ENCODE measurements at places on chromosomes 3 and 15. TPM values are rescaled to one million over a fixed set of nuclear protein-coding genes. Genes with fewer than 3 reads are reported as not detected.

- DNase-seq: no peak
Observed at GRCh38 chr3:193774272-193774915, 181.4 kb downstream of the OPA1 start.

DNA sequence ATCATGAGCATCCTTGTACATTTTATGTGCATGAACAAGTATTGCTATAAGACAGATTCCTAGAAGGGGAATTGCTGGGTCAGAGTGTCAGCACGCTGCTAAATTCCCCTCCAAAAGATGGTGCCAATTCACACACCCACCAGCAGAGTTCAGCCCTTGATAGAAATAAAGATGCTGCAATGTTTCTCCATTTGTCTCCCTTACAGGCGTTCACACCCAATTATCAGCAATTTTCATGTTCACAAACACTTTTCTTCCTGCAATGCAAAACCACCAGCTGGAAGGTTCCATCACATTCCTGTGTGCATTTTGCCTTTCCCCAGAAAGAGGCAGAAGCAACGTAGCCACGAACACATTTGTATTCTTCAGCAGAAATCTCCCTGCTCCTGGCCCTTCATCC, 3.3 kb upstream of the TAMM41 start:
- DNase-seq: no peak

The LRRC3B gene
- not detected for total RNA-seq

The NR2F2 gene
- total RNA-seq: 149 TPM

All from HFFc6 (cell line).